Activated gamma-delta T cell (primary cell): ENCODE measurements at places on chromosomes 16 and 17.

DNA sequence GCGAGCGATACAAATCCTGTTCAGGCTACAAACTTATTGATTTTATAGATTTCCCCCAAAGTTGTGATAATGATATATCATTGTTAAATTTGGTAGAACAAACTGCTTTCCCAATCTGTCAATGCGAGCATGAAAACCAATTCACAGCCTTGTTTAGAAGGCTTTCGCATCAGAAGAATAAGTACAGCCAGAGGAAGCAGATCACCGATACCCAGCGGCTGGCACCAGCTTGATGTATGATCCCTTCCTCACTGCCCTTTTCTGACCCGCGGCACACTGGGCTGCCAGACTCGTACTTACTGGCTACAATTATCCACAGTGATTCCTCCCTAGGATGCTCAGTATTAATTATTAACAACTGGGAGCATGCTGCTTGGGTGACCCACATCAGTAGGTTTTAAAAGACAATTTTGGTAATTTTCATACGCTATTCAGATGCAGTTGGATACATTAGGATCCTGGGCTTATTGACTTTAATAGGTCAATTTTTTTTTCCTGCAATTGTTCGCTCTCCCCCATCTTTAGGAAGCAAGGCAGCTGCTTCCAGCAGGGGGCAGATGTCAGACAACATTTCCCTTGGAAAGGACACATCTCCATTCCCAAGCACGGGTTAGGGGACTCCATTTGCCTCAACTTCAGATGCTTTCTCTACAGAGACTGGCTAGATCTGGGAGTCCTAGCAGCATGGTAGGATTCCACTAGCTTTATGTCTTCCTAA, 582.7 kb upstream of the PSMD7 start:
- no peak for DNase-seq

- DNase-seq, result peak; percentile 91
Measured at GRCh38 chr17:7351665-7352502, at the start of gene KCTD11. Gene KCTD11 (plus strand): TSS chr17:7352162.

DNA sequence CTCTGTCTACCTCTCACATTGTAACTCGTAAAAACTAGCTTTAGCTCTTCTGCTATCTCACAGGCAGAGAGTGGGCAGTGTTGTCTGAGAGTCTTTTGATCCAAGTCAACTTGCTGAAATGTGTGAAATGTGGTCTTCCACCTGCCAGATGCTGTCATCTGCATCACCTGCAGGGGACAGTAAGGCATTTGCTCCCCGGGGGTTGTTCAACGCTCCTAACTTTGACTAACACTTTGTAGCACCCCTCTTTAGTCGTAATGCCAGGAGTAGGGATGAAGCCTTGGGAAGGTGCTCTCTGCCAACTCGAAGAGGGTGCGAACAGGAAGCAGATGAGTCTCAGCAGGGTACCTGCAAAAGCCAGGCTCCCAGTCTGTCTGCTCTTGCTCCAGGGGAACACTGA, 36.1 kb downstream of the SNX11 start:
- no peak for DNase-seq

DNA sequence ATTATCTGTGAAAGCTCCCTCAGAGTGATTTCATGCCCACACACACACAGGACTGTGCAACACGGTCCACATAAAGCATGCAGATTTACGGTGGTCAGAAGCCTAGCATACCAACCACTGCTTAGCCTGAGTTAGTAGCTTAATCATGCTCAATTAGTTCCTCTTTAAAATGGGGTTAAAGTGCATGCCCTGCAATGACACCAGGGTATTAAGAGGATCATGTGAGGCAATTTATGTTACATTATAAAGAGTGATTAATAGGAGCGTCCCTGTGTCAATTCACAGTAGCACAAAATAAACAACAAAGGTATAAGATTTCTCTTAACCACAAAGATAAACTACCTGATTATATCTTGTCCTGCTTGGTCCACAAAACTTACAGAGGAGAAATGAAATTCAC, 39.8 kb downstream of the C17orf67 start:
- no peak for DNase-seq

GRCh38 chr17:52235516-52235915, 77.0 kb upstream of the CA10 start:
- no peak for DNase-seq

DNA sequence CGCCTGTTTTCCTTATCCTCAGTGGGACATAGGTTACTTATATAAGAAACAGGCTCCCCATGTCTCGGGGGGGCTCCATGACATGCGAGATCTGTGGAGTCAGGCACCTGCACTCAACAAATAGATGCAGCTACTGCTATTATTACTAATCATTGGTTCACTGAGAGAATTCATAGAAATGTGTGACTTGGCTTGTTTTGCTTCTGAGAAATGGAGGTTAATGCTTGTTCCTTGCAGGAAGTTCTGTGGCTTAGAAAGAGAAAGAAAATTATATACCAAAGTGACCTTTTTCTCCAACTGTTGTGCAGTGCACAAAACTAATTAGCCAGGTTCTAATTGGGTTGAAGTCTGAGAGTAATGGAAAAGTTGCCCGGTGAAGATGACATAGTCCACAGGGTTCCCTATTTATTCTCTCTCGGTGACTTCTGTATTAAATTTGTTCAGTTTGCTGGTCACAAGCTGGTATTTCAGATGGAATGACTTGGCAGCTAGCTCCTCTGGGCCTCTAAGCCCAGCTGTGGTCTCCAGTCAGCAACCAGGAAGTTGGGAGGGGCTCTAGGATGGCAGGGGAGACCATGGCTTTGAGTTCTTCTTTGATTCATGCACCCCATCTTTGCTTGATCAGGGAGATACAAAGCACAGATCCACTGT, 17.6 kb upstream of the MAF start:
- no peak for DNase-seq

- no peak for DNase-seq
Measured at GRCh38 chr16:82891918-82892317, 265.1 kb downstream of the CDH13 start.

GRCh38 chr17:28346746-28347246, 10.5 kb downstream of the POLDIP2 start:
- DNase-seq, result no peak

GRCh38 chr17:11031787-11032186, 193.9 kb upstream of the PIRT start:
- no peak for DNase-seq

DNA sequence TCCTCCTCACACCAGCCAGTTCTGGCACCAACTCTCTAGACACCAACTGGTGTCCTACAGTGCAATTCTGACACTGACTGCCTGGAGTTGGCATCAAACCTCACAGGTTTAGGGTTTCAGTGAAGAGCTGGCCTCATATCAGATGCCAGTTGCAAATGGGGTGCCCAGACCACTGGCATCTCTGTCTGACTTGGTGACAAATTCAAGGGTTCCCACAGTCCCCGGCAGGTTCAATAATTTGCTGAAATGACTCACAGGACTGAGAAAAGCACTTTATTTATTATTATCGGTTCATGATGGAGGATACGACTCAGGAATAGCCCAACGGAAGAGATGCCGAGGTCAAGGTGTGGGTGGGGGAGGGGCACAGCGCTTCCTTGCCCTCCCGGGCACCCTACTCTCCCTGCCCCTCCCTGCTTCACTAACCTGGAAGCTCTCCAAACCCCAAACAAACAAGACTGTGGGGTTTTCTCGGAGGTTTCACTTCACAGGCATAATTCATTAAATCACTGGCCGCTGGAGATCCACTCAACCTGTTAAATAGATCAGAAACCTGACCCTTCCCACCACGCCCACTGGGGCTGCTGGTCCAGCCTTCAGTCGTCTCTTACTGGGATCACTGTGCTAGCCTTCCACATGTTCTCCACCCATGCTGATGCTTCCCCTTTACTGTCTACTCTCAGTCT, 1.7 kb upstream of the NLRP1 start:
- no peak for DNase-seq

DNA sequence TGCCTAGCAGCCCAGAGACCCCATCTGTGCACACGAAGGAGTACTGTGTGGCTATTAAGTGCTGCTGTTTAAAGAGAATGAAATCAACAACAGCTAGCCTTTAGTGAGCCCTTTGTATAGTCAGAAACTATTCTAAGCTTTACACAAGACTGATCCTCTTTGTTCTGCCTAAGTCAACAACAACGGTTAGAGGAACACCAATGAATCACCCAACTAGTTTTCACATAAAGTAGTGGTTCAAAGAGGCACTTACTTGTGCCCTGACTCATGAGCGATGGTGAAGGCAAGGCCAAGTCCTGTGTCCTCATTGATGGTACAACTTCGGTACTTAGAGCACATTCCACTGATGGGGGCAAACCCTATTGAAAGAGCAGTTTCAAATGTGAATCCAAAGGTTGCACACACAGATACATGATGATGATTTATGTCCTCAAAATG, 75.8 kb downstream of the ADAMTS18 start:
- DNase-seq, result no peak

DNA sequence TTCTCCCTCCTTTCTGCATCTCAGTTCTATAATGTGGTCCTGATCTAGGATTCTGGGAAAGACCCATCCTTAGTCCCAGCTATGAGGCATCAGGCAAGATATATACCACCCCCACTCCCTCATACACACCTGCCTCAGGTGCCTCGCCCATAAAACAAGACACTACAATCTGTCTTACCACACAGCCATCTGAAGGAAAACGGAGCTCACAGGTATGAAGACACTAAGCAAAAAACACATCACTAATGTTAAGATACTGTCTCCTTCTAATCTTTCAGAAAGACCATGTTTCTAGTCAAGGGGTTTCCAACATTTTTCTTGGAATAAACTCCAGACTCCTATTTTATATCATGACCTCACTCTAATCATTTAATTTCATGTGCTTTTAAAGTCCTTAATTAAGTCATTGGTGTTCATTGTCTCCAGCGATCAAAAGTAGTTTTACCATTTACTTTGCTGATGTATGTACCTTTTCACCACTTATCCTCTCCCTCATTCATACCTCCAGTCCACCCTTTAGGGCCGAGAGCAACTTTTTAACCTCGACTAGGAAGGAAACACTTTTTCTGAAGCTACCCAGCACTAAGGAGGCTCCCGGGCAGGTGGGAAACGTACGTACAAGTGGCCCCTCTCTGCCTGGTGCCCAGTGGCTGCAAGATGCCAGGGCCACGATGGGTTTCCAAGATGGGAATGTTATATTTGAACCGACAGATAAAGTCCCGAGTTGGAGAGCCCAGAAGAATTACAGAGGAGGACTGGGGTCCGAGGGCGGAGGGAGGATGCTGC, 979 bp downstream of the MAP3K14 start:
- DNase-seq, result no peak

DNA sequence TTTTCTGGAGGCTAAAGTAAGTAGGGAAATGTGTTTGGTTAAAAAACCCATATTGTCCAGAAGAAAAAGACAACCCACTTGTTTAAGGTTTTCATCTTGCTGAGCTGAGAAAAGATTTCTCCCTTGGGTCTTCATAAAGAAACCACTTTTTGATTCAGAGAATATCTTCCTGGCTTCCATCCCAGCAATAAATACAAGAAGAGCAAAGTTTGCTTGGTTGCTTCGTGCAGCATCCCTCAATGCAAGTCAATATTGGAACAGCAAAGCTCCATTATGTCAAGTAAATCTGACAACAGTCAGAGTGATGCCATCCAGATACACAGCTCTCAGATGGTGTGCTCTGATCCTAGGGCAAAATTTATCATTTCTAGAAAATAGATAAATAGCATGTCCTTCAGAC, 118.9 kb upstream of the PIRT start:
- DNase-seq, result no peak

DNA sequence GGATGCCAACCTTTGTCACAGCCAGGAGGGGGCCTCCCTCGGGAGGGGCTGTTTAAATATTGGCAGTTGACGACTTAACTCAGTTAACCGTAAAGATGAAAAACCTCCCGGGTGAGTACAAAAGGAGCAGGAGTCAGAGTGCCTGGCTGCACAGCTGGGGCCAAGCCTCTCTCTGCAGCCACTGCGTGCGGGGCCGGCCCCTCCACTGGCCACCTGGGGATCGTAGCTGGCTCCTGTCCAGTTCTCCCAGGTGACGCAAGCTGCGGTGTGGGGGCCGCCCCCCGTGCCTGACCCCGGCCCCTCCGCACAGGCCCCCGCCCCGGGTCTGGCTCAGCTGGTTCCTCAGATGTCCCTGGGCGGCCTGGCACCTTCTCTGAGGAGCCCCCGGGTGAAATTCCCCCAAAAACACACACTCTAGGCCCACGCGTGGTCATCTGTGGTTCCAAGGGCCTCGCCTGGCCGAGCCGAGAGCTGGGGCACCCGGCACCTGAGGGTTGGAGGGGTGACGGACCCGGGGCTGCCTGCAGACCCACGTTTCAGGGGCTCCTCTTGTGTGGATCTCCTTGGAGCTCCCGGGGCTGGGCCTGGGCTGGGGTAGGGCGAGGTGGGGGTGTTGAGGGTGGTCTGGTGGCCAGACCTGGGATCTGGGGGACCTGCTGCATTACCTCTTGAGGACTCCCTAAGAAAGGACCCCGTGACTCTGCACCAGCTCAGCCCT, 7.4 kb upstream of the CACNA1H start:
- DNase-seq, result no peak

GRCh38 chr17:77746896-77747554, 211.5 kb upstream of the TNRC6C start:
- no peak for DNase-seq

GRCh38 chr16:942436-943060, 28.2 kb downstream of the LMF1 start:
- no peak for DNase-seq

DNA sequence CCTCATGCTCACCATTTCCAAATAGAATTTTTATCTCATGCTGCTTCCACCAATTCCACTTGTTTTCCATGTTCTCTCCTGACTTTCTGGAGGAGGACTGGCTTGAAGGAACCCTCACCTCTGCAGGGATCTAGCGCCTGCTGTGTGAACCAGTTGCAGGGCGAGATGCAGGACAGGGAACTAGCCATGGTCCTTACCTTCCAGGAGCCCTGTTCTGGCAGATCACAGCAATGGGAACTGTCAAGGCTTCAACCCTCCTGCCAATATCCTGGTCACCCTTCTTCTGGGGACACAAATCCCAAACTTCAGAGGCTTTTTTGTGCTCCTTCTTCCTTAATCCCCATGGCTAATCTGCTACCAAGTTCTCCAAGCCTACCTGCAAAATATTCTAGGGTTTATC, 60.4 kb upstream of the MMP2 start:
- DNase-seq, result no peak

DNA sequence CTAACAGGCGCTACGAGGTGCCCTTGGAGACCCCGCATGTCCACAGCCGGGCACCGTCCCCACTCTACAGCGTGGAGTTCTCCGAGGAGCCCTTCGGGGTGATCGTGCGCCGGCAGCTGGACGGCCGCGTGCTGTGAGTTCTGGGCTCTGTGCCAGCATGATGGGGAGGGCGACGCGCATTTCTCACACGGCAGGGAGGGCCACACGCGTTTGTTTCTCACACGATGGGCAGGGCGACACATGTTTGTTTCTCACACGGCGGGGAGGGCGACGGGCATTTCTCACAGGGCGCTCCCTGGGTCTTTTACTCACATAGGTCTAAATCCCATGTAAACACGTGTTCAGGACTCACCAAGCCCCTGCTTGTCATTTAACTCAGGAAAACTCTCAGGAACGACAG, 4.4 kb downstream of the GAA start:
- DNase-seq, result no peak
